ENCODE measurements at places on chromosomes 2 and 18. TPM values are rescaled to one million over a fixed set of nuclear protein-coding genes. Genes with fewer than 3 reads are reported as not detected.

FOXI3 gene
- not detected for total RNA-seq

GRCh38 chr2:232349546-232349945 is 29.0 kb upstream of the ALPP start:
- no peak for DNase-seq
- H3K4me1 ChIP-seq = peaks cover 15% of the 10 kb centered on the region
- H3K27me3 ChIP-seq = peaks cover 18% of the 10 kb centered on the region
- no peaks in the 10 kb centered on the region for H3K36me3 ChIP-seq
- no peak overlapping the region for H3K4me3 ChIP-seq

- no peaks in the 10 kb centered on the region for H3K4me1 ChIP-seq
- no peak overlapping the region for H3K27ac ChIP-seq
- H3K27me3 ChIP-seq = no peaks in the 10 kb centered on the region
- no peak for DNase-seq
Measured at GRCh38 chr18:11696451-11696850, 7.4 kb downstream of the GNAL start.

MEP1B gene
- not detected for total RNA-seq

MEMO1 gene
- 28.1 TPM for total RNA-seq

ARL4C gene
- 4.5 TPM for total RNA-seq

- H3K4me3 ChIP-seq = no peak overlapping the region
- H3K4me1 ChIP-seq = no peaks in the 10 kb centered on the region
- H3K27me3 ChIP-seq = no peaks in the 10 kb centered on the region
- H3K27ac ChIP-seq = no peak overlapping the region
- no peaks in the 10 kb centered on the region for H3K36me3 ChIP-seq
Measured at GRCh38 chr2:172261292-172261691, 158.6 kb upstream of the DLX2 start.

DNA sequence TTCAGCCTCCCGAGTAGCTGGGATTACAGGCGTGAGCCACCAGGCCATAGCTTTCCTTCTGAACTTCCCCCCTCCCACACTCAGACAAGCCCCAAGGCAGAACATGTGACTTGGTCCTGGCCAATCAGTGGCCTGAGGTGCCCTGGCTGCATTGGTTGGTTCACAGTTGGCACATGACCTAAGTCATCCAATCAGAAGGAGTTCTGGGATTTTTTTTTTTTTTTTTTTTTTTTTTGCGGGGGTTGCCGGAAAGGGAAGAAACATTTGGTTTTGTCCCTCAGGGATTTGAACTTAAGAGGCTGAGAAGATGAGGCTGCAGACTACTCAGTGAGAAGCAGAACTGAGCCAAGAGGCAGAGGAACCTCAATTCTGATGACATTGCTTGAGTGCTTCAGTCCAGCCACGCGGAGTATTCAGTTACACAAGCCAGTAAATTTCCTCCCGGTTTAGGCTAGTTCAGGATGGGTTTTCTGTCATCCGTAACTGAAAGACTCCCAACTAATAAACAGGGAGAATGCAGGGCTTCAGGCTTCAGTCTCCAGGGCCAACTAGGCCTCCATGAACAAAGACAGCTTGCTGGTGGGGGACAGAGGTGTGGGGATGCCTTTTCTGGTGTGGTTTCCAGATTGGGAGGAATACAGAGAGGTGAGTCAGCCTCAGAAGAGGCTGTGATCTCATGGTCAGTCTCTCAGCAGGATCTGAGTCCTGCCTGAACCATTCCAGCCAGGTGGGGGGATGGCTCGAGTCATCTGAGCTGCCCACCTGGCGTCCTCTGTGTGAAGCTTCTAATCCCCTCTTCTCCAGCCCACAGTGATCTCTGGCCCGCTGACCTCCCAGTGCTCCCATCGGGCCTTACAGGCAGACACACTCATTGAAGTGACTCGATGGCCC is 9.2 kb downstream of the PTMA start:
- DNase-seq = no peak
- H3K36me3 ChIP-seq = peaks cover 3% of the 10 kb centered on the region
- no peak overlapping the region for H3K27ac ChIP-seq
- no peak overlapping the region for H3K4me3 ChIP-seq
- peaks cover 18% of the 10 kb centered on the region for H3K4me1 ChIP-seq
- H3K27me3 ChIP-seq = no peaks in the 10 kb centered on the region

STAT1 gene
- total RNA-seq = 38.0 TPM

DNA sequence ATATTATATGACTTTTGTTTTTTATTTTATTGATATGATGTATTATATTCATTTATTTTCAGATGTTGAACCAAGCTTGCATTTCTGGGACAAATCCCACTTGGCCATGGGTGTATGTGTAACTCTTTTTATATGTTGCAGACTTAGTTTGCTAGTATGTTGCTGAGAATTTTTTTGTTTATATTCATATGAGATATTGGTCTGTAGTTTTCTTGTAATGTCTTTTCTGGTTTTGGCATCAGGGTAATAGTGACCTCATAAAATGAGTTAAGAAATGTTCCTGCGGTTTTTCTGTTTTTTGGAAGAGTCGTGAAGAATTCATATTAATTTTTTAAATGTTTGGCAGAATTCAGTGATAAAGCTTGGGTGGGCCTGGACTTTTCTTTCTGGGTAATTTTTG is 88.7 kb downstream of the ASB1 start:
- H3K27me3 ChIP-seq = no peaks in the 10 kb centered on the region
- no peak overlapping the region for H3K4me3 ChIP-seq
- no peaks in the 10 kb centered on the region for H3K36me3 ChIP-seq
- no peaks in the 10 kb centered on the region for H3K4me1 ChIP-seq

DNA sequence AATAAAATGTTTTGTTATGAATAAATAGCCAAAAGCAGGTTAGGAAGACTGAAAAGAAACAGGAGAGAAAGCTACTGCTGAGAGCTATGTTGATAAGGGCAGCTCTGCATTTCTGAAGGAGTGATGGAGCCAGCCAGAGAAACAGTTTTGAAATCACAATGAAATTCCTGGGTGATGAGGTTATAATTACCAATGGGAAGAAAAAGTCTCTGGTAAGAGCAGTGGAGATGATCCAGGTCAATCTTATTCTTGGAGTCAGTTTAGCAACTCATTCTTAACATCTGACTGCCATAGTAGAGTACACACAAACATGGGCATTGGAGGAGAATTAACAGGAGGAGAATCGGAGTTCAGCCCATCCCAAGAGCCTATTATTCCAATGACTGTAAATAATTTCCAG is 2.4 kb downstream of the ALKAL2 start:
- DNase-seq = no peak
- H3K4me3 ChIP-seq = no peak overlapping the region
- H3K27me3 ChIP-seq = peaks cover 3% of the 10 kb centered on the region

DNA sequence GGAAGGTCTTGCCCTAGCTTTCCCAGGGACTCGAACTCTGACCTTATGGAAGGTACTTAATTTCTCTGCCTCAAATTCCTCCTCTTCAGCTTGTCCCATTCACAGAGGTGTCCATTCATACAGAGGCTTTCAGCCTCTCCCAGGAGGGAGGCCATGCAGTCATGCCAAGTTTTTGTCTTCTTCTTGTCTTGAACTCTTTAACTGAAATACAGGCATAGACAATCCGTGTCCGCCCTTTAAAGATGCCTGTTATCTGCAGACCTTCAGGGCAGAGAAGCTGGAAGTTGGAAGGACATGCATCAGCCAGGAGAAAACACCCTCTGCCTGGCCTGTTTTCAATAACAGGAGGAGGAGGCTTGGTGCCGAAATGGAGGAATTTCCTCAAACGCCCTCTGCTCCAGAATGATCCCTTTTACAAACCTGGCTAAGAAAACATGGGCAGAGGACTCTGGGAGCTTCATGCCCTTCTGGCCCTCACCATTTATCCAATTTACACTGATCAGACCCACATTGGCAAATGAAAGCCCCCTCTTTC is 308.3 kb downstream of the MYCN start:
- H3K27me3 ChIP-seq = no peaks in the 10 kb centered on the region
- no peaks in the 10 kb centered on the region for H3K36me3 ChIP-seq
- H3K27ac ChIP-seq = no peak overlapping the region
- DNase-seq = no peak
- H3K4me1 ChIP-seq = no peaks in the 10 kb centered on the region
- H3K4me3 ChIP-seq = no peak overlapping the region

- no peaks in the 10 kb centered on the region for H3K4me1 ChIP-seq
- no peak overlapping the region for H3K27ac ChIP-seq
- DNase-seq = no peak
- H3K36me3 ChIP-seq = no peaks in the 10 kb centered on the region
- H3K27me3 ChIP-seq = no peaks in the 10 kb centered on the region
Measured at GRCh38 chr2:157442636-157443035, 1.3 kb downstream of the CYTIP start.

DNA sequence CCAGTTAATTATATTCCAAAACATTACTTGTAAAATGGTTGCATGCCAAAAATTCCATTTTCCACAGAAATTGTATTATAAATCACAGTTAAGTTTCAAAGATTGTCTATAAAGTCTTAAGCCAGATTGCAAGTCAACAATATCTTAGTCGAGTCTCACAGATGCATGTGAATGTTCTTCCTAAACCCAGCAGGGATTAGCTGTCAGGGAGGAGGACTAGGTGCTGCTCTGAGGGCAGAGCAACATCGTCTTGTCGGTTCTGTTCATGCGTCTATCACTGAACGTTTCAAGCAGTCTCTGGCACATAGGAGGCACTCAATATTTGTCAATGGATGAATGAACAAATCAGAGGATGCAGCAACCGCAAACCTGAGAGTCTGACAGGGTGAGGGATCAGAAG is 27.0 kb downstream of the EPB41L3 start:
- DNase-seq = no peak
- no peaks in the 10 kb centered on the region for H3K27me3 ChIP-seq
- H3K4me1 ChIP-seq = no peaks in the 10 kb centered on the region
- no peak overlapping the region for H3K4me3 ChIP-seq

SCN3A gene
- total RNA-seq = 3.2 TPM

CDK15 gene
- total RNA-seq = not detected

ERMN gene
- total RNA-seq = not detected

GRCh38 chr2:222982909-222983265 is 69.1 kb upstream of the KCNE4 start:
- DNase-seq = no peak
- H3K27ac ChIP-seq = no peak overlapping the region
- H3K36me3 ChIP-seq = no peaks in the 10 kb centered on the region
- no peaks in the 10 kb centered on the region for H3K27me3 ChIP-seq

- DNase-seq = no peak
- H3K4me3 ChIP-seq = no peak overlapping the region
- H3K27ac ChIP-seq = no peak overlapping the region
- no peaks in the 10 kb centered on the region for H3K36me3 ChIP-seq
Measured at GRCh38 chr2:170475878-170476277, 239.3 kb upstream of the SP5 start.

DNA sequence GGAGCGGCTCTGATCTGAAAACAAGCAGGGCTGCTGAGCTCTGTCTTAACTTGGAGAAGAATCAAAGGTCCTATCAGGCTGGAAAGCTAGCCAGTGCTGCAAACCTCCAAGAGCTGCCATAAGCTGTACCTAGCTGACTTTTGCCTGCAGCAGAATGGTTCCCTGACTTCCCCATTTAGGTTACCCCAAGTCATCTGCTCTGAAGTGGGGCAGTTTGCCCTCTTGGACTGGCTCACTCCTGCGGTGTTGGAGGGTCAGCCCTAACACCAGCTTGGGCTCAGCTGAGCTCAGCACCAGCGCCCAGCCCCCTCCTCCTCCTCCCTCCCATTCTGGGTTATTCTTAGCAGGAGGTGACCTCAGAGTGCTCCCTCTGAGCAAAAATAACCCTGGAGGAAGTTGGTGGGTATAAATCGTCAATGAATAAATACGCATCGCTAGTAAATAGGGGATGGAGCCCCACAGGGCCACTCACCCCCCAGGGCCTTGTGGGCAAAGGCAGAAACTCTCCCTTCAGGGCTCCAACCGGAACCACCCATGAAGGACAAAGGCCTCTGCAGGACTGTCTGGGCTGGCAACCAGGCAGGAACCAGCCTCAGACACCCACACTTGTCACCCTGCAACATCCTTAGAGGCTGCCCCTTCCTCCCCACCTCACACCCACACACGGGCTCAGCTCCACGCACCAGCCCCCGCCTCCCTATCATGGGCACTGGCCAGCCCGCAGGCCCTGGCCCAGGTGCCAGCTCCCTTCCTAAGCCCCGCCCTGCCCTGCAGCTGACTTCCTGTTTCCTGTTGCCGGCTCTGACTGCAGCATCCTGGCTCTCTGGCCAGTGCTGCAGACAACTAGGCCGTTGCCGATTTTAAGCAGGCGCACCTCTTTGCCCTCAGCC is 46.9 kb downstream of the DNMT3A start:
- H3K27ac ChIP-seq = peak overlapping the region; percentile 73
- peak; percentile 54 for DNase-seq
- H3K4me1 ChIP-seq = peaks cover 31% of the 10 kb centered on the region
- peaks cover 9% of the 10 kb centered on the region for H3K36me3 ChIP-seq

DNA sequence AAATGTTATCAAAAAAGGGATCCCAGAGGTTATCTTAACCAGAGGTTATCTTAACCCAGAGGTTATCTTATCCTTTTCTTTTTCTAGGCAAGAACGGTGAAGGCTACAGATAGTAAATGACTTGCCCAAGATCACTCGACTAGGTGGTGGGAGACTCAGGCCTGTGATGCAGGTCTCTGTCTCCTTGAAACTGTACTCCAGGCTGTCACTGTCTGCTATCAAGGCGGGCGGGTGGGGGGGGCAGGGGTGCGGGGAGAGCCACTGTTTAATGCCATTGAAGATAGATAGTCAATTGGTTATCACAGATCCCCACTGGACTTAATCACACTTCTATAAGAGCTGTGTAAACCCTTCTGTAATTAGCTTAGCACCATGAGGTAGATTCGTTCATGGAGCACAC is 315.9 kb upstream of the TCF4 start:
- H3K4me3 ChIP-seq = no peak overlapping the region
- H3K27ac ChIP-seq = no peak overlapping the region
- H3K27me3 ChIP-seq = no peaks in the 10 kb centered on the region
- DNase-seq = no peak
- H3K4me1 ChIP-seq = no peaks in the 10 kb centered on the region

CEP192 gene
- 34.1 TPM for total RNA-seq

GRCh38 chr2:205759257-205759656 is 77.0 kb downstream of the NRP2 start:
- no peak overlapping the region for H3K4me3 ChIP-seq
- H3K27ac ChIP-seq = no peak overlapping the region
- no peak for DNase-seq
- H3K27me3 ChIP-seq = no peaks in the 10 kb centered on the region
- no peaks in the 10 kb centered on the region for H3K36me3 ChIP-seq

- no peaks in the 10 kb centered on the region for H3K36me3 ChIP-seq
- H3K4me3 ChIP-seq = no peak overlapping the region
- H3K27me3 ChIP-seq = no peaks in the 10 kb centered on the region
- DNase-seq = no peak
- no peaks in the 10 kb centered on the region for H3K4me1 ChIP-seq
- H3K27ac ChIP-seq = no peak overlapping the region
Measured at GRCh38 chr18:69558052-69558451, 157.4 kb downstream of the DOK6 start.

DNA sequence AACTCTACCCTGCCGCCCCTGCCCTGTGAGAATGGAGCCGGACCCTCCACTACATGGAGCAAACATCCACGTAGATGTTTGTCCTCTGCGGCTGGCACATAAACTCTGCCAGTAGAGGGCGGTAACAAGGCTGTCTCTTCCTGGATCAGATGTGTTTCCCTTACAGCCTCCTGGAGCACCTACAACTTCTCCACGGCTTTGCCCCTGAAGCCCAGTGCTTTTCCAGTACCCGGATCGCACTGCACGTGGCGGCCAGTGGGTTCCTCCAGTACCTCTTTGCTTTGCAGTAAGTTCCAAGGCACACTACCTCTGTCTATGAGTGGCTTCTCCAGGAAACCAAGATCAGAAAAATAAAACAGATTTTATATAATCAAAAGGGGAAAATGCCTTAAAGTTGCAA is 651.3 kb downstream of the DCDC2C start:
- no peaks in the 10 kb centered on the region for H3K36me3 ChIP-seq
- H3K27ac ChIP-seq = no peak overlapping the region
- no peaks in the 10 kb centered on the region for H3K4me1 ChIP-seq
- DNase-seq = peak; percentile 32

- H3K27me3 ChIP-seq = no peaks in the 10 kb centered on the region
- H3K4me1 ChIP-seq = no peaks in the 10 kb centered on the region
- H3K36me3 ChIP-seq = no peaks in the 10 kb centered on the region
- DNase-seq = no peak
Measured at GRCh38 chr2:160308915-160309314, 108.8 kb upstream of the ITGB6 start.

Data from thyroid gland (tissue), 4 donors.